Stimulated activated CD8-positive, alpha-beta memory T cell treated with anti-CD3 and anti-CD28 coated beads, Interleukin-4, amount 100 ng/mL, for 1 hour (primary cell): ENCODE measurements at places on chromosomes 7 and 10.

GRCh38 chr7:76347710-76348109 is 11.1 kb downstream of the YWHAG start:
- DNase-seq = no peak

DNA sequence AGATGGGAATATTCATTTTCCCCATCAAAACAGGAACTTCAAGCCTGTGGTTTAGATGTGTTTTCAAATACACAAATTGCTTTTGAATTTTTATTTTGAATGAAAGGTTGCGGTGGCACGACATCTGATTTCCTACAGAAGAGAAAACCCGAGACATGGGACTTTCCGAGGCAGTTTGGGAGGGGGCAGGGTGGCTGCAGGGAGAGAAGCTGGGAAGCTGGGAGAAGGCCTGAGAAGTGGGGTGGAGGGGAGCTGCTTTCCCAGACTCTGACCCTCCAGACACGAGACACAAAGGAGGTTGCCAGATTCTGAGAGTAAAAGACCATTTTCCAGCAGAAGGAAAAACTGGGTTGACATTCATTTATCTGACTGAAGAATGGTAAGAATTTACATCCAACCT is 19.6 kb downstream of the TMEM176A start:
- no peak for DNase-seq

DNA sequence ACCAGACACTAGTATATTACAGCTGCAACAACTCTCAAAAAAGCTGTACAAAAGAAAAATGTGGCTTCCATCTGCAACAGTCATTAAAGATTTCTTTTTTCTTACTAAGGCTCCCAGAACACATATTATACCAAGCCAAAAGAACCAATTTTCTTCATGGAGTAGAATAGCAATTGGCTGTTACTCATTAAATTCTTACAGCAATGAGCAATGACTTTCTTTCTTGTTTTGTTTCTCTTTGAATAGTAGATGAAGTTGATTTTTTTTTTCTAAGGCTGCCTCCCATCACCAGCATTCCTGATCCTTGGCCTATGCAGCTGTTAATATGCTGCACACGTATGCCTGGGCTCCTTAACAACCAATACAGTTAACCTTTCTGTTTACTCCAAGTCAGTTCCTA is 36.6 kb upstream of the SPOCK2 start:
- DNase-seq = no peak

DNA sequence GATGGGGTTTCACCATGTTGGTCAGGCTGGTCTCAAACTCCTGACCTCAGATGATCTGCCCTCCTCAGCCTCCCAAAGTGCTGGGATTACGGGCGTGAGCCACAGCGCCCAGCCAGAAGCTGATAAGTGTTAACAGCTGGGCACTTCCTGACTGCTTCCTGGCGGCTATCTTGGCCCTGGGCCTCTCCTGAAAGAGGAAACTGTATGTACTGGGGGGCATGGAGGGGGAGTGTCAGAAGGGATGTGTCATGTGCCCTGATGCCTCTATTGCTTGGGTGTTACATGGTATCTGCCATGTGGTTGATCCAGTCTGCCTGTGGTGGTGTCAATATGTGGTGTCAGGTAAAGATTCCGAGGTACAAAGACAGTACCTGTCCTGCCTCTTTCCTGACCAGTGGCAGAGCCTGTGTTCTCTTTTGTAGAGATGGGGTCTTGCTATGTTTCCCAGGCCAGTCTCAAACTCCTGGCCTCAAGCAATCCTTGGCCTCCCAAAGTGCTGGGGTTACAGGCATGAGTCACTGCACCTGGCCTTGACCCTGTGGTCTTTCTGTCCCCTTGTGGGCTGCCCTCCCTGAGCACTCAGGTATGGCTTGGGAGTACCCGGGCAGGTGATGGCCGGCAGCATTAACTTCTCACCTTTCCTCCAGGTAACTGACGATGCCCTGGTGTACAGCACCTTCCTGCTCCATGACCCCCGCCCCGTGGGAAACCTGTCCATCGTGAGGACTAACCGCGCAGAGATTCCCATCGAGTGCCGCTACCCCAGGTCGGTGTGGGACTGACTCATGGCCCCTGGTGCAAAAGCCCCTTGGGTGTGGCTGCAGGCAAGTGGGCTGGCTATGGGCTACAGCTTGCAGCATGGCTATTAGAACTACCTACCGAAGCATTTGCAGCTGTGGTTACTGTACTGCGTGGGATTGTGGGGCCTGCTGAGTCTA is 4.4 kb downstream of the ZP3 start:
- DNase-seq = no peak

GRCh38 chr7:73330772-73331171 is 2.8 kb downstream of the FKBP6 start:
- DNase-seq = no peak
